ENCODE measurements at places on chromosomes 1 and 21.

DNA sequence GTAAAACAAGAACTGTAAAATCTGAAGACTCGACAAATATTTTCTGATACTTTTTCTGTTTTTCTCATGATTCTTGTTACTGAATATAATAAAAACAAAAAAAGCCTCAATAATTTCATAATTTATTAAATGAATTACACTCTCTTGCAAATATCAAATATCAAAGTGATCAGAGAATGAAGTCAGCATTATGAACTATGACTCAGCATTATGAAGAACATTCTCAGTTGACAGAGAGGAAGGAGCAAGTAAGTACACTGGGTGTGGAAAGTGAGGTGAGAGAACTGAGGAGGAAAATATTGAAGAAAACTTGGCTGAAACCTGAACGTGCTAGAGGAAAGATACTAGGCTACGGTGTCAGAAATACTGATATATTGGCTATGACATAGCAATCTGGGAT is 529.5 kb downstream of the KCNT2 start:
- H3K27me3 ChIP-seq = no peaks in the 10 kb centered on the region
- no peak overlapping the region for H3K4me3 ChIP-seq
- no peaks in the 10 kb centered on the region for H3K4me1 ChIP-seq

DNA sequence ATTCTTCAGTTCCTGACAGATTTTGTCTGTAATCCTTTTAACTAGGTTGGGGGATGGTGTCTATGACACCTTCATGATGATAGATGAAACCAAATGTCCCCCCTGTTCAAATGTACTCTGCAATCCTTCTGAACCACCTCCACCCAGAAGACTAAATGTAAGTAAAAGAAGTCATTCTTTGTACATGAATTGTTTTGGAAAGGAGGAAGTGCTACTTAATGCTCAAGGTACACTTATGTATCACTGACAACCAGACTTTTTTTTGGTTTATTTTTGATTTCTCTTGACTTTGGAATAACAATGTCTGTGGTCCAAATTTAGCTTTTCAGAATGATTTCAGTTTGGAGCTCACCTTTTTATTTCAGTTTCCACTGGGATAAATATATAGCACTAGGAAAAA is 2.3 kb downstream of the DYRK3 start:
- H3K27me3 ChIP-seq = peaks cover 12% of the 10 kb centered on the region
- peaks cover 27% of the 10 kb centered on the region for H3K4me1 ChIP-seq
- H3K4me3 ChIP-seq = no peak overlapping the region
- DNase-seq = no peak

DNA sequence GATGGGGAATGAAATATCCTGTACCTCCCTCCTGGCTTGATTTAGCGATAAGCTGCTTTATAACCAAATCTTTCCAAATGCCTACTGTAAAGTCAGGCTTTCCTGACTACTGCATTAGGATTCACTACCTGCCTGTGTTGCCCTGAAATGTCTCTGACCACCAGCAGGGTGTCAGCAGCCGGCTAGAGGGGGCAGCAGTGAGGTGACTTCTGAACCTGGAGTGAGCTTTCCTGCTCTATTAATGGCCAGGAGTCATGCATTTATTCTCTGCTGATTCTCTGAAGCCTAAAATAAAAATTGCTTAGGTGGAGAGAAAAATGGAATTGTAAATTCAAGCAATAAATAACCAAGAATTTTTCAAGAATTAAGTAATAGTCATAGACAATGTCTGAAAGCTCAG is 2.5 kb downstream of the BACE2 start:
- H3K27ac ChIP-seq = no peak overlapping the region
- DNase-seq = peak; percentile 53
- H3K27me3 ChIP-seq = peaks cover 36% of the 10 kb centered on the region
- peaks cover 12% of the 10 kb centered on the region for H3K4me1 ChIP-seq
- H3K4me3 ChIP-seq = no peak overlapping the region
- no peaks in the 10 kb centered on the region for H3K36me3 ChIP-seq

DNA sequence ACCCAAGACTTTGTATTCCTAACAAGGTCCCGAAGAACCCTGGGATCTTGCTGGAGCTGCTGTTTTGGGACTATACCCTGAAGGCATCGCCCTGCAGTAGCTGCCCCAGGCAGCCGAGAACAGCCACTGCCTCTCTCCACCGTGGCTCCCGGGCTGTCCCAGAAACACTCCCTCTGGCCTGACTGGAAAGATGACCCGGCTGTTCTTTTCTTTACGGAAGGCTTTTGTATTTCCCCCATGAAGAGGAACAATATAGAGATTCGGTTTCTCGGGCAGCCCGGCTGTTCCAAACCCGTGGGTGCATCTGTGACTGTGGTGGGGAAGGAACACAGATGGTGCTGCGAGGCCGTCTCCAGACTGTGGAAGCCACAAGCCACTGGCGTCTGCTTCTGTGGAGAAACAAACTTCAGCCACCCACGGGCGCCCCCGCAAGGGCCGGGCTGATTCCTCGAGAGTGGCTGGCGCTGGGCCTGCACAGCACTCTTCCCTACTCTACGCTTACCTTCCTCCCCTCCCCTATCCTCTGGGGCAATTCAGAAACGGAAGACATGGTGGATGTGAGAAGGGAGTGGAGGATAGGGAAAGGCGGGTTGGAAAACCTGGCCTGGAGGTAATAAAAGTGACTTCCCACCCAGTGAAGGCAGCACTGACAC is 33.7 kb upstream of the VASH2 start:
- H3K27me3 ChIP-seq = peaks cover 11% of the 10 kb centered on the region
- no peaks in the 10 kb centered on the region for H3K36me3 ChIP-seq
- peaks cover 4% of the 10 kb centered on the region for H3K4me1 ChIP-seq
- no peak overlapping the region for H3K4me3 ChIP-seq
- H3K27ac ChIP-seq = no peak overlapping the region
- no peak for DNase-seq

DNA sequence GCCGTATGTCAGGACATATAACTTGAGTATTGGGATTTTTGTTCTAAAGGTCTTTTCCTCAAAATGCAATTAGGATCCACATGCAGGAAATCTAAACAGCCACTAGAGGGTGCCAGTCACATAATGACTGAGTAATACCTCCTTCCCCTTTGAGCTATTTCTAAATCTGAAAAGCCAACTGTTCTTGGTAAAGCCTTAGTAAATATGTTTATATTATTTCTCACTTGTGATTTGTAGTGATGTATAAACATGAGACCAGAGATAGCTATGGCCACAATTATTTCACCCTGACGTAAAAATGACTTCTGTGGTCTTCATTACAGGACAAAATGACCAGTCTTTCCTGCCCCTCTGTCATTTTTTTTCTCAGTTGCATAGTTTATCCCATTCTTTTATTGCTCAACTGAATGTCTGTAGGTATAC is 41.0 kb upstream of the DR1 start:
- no peaks in the 10 kb centered on the region for H3K36me3 ChIP-seq
- DNase-seq = peak; percentile 67
- H3K4me1 ChIP-seq = no peaks in the 10 kb centered on the region
- H3K27ac ChIP-seq = no peak overlapping the region
- H3K27me3 ChIP-seq = no peaks in the 10 kb centered on the region
